ENCODE measurements at places on chromosomes 7 and 10.
A peak's percentile ranks its signal among the peaks of the same experiment; 100 is the strongest.

DNA sequence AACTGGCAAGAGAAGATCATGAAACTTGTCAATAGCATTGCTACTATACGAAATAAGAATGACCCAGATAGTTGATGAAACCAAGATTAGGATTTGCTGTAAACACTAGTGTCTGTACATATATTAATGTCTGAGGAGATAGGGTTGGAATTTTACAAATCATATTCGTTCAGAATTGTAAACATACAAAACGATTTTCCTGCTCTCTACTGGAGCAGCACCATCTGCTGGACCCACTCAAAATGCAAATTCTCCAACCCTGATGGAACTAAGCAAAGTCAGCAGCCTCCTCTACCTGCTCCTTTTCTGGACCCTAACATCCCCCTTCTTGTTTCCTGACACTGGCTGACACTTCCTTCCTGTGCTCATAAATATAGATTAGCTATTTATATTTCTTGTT lies 29.4 kb upstream of the SGMS1 start:
- DNase-seq = no peak

- DNase-seq = no peak
These were observed 951 bp downstream of the AS3MT start for GRCh38 chr10:102870221-102870620.

DNA sequence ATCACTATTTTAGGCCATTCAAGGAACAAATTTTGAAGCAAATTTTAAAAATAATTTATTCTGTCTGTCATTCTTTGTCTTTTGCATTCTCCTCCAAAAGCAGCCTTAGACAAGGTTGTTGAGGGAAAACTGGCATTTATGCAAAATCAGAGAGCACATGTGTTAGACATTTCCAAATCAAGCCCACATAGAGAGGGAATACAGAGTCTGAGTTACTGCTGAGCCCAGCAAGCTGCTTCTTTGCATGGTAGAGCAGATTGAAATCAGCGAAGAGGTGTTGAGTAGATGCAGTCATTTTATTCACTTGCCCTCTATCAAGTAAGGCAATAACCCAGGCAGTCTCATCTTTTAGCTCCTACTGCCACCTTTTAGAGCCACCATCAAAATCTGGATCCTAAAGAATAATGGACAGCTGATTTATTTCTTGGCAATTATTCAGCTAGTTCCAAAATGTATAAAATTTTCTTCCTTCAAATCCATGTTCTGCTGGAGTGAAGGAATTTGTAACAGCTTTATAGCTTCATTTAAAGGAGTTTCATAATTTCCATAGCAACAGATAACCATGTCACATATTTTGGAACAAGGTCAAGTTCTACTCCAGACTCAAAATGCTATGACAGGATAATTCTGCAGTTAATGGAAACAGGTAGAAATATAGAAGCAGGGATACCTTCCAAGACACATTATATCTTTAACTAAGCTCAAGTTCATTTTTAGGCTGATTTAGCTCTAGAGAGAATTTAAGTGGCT lies 7.3 kb upstream of the PCDH15 start:
- DNase-seq = no peak

- DNase-seq = no peak
These were observed 108.3 kb downstream of the ANK3 start for GRCh38 chr10:60281331-60281730.

DNA sequence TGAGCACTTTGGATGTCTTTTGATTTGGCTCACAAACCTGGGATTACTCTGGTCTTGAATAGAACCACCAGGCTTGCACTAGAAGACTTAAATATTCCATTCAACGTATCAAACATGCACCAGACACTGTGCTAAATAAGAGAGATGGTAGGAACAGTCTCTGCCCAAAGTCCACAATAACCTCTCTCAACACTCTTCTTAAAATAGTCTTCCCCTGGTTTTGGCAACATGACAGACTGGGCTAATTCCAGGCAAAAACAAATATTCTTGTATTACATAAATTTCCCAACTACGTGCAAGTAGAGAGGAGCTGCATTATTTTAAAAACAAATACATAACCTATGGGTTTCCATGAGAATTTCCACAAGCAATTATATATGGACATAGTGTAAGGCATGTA lies 64.8 kb upstream of the PAPSS2 start:
- no peak for DNase-seq

DNA sequence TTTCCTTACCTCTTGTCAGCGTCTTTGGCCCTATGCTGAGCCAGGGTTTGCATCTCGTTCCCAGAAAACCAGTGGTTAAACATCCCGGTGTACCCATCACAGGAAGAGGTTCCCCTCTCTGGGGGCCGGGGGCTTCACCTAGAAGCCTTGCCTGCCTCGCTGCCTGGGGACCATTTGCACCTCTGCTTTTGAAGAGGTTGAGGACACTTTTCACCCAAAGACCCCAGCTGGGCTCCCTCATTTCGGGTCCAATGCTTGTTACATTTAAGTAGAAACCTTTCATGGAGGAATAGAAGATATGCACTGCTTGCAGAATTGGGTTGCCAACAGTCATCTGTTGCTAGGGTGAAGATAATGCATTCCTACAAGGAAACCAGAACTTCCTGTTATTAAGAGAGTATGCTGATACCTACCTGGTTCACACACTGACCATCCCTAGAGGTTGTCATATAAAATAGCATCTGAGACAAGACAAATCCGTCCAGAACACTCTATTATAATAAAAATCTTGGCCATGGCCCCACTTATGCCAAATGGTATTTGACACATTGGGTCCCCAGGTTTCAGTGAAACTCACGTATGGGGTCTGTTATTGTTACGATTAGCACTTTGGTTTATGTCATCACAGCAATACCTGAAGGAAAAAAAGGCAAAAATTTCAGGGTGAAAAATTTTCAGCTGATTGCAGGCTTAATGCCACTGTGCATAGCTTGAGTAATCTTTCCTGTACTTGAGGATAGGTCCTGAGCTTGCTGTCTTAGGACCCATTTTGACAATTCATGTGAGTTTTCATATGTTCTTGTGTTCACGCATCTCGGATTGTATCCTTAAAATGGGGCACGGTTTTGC lies 917 bp downstream of the ZNF365 start:
- no peak for DNase-seq

DNA sequence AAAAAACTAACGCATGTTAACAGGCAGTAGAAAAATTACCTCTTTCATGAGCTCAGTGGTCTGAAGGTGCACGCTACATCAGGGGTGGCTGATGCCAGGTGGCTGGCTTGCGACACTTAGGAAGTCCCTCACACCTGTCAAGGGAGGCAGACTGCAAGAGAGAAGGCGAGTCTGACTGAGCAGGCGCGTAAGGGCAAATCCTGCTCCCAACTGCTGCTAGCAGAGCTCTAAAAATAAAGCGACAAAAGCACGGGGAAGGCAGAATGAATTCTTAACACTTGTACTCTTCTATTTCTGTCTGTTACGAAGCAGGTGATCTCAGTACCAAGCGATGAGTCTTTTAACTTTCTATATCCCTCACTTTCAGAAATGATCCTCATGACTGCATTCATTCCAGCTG lies 33.1 kb downstream of the CACNA2D1 start:
- no peak for DNase-seq

- DNase-seq = no peak
These were observed 62.2 kb downstream of the VIM start for GRCh38 chr10:17290226-17290625.

- DNase-seq = no peak
These were observed 40.1 kb upstream of the AKR1C2 start for GRCh38 chr10:5043716-5044115.

GRCh38 chr7:23598296-23598695 lies 1.1 kb downstream of the CCDC126 start:
- DNase-seq = no peak

DNA sequence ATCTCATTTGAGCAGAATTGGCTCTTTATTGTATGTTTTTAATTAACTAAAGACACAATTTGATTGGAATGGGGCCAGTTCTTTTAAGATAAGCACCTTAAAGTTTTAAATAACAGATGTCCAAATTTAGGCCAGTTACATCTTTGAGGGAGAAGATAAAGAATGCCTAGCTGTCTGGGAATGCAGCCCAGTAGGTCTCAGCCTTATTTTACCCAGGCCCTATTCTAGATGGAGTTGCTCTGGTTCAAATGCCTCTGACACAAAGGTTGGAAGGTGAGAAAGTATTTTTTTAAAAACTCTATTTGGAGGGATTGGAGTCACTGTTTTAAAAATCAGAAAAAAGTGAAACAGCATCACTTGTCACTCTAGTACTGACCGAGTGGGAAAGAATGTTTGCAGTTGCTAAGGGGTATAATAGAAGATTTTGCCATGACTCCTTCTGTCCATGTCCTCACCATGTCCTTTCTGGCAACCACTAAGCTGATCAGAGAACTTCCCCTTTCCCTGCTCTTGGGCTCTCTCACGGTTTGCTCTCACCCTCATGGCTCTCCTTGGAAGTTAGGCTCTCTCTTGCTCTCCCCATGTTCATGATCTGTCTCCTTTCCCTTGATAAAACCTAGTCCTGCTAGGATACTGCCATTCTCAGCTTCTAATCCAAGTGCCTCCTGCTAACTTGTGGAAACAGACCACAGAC lies 238.2 kb upstream of the AGK start:
- DNase-seq = no peak

DNA sequence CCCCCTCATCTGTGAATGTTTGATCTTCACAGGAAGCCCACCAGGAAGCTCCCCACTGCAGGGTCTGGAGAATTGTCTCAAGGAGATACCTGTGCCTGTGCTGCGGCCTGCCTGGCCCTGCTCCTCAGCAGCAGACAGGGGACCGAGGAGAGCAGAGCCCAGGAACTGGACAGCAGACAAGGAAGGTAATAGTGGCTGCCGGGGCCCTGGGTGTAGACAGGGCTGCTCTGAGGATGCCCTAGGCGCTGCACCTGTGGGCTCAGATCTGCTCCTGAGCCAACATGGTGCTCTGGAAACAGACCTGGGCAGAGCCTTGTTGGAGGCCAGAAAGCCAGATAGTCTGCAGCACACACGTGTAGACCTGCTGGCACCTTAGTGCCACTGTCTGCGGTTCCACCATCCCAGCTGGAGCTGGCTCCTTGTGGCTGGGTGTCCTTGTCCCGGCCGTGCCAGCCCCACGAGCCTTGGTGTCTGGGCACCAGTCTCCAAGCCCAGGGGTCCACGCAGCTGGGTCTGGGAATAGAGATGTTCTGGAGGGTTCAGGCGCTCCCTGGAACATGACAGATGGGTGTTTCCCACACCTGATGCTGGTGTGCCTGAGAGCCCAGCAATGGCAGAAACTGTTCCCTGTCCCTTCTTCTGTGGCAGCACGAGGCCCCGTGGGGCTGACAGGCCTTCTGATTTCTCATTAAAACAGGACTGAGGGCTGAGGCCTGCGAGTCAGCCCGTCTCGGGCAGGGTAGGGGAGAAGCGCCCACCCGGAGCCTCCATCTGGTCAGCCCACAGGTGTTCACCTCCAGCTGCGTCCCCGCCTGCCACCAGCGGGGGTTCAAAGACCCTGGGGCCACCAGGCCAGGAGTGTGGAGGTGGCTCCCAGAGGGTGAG lies 44.7 kb downstream of the ZNF467 start:
- no peak for DNase-seq

DNA sequence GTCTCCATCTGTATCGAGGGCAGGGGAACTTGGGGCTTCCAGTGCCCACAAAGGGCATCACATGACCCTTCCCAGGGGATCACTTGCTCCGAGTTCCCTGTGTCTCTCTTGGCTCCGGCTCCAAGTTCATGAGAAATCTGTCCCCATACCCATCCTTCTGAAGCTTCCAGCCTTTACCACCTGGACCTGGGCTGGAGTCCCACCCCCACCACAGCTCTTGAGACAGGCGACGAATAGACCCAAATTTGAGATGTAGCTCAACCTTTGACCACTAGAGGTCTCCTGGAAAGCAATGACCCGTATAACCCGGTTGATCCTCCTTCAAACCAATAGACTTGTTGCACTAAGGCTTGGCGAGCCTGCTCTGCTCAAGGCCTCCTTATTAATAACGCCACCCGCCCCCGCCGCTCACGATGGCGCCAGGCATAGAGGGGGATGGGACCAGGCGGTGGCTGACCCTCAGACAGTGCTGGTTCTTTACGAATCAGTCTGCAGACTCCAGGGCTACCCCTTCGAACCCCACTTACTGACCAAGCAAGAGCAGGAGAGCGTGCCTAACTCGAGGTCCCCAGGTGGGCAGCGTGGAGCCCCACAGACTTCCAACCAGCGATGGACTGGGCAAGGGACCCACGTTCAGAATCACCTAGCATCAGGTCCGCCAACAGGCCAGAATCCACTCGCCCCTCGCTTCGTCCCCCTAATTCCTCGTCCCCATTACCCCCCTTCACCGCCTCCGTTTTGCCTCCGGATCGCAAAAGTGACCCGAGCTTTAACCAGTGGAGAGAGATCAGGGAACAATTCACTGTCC lies 4.4 kb upstream of the ARID5B start:
- DNase-seq = peak; percentile 53

GRCh38 chr10:60041489-60042133 lies 135.3 kb upstream of the CCDC6 start:
- no peak for DNase-seq

DNA sequence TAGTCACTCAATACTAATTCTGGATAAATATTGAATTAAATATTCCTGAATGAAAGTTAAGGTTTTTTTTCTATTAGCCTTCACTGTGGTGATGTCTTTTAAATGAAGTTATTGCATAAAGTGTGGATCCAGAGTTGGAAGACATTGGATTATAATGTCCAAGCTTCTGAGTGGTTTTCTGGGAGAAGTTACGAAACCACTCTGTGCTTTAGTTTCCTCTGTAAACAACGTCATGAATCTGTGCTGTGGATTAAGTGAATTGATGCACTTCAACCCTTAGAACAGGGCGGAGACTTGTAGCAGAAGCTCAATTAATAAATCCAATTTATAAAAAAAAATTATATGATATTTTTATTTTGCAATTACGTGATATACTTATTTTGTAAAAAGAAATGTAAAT lies 271.7 kb downstream of the BICC1 start:
- no peak for DNase-seq

GRCh38 chr10:29304264-29304994 lies 15.6 kb downstream of the LYZL1 start:
- no peak for DNase-seq

GRCh38 chr10:133161486-133162109 lies 1.6 kb downstream of the KNDC1 start:
- no peak for DNase-seq

GRCh38 chr7:15505761-15506160 lies 56.1 kb downstream of the AGMO start:
- no peak for DNase-seq

DNA sequence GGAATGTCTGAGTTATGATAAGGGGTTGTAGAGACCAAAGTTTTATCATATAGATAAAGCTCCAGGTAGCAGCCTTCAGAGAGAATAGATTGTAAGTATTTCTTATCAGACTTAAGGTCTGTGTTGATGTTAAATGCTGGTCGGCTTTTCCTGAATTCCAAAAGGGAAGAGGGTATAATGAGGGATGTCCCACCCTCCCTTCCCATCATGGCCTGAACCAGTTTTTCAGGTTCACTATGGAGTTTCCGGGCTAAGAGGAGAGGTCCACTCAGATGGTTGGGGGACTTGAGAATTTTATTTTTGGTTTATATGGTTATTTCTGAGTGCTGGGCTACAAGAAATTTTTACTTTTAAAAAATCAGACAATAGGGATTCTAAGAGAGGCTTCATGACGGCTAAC lies 45.2 kb downstream of the HERPUD2 start:
- no peak for DNase-seq
